ENCODE measurements at places on chromosomes 4 and X. TPM values are rescaled to one million over a fixed set of nuclear protein-coding genes. Genes with fewer than 3 reads are reported as not detected.

Gene DRP2
- total RNA-seq = 0.04 TPM

Gene PCDH18
- not detected for total RNA-seq

Gene CLOCK
- 13.5 TPM for total RNA-seq

Gene MTM1
- 15.2 TPM for total RNA-seq

Gene NALF2
- 4.0 TPM for total RNA-seq

Gene GABRQ
- total RNA-seq = not detected

Gene GUCY1A1
- not detected for total RNA-seq

Gene SSX3
- not detected for total RNA-seq

Gene ERAS
- total RNA-seq = 0.22 TPM
